ENCODE measurements at places on chromosomes 7 and 10.

- DNase-seq = no peak
These were observed 15.6 kb downstream of the MDH2 start for GRCh38 chr7:76063525-76063924.

DNA sequence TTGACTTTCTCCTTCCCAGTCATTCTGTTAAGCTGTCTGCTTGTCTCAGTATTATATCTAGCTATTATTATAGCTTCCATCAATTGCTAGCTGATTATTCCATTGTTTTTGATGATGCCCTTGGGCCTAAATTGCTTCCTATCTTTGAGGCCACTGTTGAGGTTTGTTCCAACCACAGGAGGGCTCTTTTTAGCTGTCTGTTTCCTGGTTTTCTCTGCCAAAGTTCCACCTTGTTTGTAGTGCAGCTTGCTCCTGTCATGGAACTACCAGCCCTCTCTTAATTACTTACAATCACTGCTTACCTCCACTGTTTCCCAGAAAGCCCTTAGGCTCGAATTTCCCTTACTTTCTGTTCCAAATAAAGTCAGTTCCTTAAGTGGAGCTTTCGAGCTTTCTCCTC lies 118.7 kb upstream of the SEC61G start:
- DNase-seq = no peak

DNA sequence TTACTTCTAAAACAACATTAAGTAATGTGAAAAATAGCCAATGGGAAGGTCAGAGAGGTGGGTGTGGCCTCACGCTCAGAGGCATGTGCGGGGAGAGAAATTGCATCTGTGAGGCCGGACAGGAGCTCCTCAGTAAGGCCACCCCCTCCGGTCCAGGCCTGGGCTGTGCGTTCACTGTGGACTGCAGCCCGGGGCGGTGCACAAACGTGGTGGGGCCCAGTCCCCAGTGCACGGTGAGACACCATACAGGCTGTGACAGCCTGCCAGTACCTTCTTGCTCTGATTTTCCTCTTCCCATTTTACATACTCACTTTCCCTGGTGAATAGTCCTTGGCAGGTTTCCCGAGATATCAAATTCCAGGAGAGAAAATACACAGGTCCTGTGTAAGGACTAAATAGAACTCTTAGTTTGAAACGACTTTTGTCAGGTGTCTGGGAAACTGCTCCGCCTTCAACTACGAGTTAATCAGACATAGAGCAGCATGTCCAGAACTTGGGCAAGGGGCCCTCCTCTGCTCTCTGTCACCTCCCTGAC lies 174.1 kb upstream of the MKI67 start:
- DNase-seq = no peak

DNA sequence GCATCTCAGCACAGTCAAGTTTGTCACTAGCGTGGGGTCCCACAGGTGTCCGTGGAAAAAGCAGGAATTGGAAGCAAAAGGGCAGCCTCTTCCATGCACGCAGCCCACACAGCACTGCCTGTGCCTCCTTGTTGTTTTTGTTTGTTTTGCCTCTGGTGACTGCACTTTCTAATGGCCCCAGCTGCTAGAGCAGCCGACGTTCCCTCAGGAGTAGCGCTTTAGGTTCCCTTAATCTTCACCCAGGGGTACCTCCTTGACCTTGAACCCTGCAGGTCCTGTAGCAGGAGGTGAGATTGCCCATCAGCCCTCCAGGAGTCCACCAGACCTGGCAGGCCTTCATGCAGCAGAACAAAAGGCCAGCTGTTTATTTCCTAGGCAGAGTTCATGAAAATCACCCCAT lies 210.1 kb downstream of the CACNB2 start:
- no peak for DNase-seq

DNA sequence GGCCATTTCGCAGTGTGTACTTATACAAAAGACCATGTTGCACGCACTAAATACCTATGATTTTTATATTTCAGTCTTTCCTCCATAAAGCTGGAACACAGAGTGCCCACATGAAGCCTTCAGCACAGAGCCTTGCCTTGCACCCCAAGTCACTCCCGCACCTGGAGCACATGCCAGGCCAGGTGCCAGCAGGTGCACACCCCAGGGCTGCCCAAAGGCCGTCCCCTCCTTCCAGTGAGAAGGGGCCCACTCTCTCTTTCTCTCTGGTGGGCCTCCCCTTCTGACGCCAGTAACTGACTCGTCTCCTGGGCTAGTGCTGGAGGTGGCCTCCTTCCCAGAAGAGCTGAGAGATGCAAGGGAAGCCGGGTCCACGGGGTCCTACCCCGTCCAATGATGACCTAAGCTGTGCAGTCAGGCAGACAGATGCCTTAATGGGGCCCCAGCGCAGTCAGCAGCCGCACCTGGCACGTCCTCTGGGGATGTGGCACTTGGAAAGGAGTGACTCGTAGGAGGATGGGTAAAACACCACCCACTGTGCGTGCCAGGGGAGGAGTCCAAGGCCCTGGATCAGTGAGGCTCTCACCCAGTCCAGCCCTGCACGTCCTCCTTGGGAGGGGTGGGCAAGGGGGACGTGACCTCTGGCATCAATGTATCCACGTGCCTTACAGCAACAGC lies 17.7 kb upstream of the SHH start:
- DNase-seq = peak; percentile 43

GRCh38 chr7:110775046-110775445 lies 315.9 kb upstream of the LRRN3 start:
- no peak for DNase-seq

DNA sequence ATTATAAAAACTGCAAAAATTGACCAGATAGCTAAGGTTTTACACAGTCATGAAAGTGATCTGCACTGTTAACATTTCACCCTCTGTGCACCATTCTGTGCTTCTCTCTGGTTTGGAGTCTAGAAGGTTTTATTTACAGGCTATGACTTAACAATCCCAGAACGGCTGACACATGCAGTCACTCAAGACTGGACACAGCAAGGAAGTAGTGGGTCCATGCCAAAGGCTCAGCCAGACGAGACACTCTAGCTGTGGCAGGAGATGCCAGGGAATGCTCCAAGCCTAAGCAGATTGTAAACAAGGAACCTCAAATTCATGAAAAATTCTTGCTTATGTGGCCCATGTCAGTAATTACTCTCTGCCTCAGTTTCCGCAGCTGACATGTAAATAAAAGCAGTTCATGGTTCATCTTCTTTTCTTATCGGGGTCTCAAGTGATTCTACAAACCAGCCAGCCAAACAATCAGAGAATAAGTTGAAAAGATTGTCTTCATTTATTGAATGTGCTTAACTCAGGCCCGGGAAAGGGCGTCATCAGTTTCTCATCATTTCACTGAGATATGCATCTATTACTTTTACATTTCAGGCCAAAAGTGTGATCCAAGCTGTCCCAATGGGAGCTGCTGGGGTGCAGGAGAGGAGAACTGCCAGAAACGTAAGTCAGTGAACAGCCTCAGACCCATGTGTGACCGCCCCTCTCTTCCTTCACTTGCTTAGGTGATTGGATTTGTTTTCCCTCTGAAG lies 132.1 kb downstream of the EGFR start:
- DNase-seq = no peak

DNA sequence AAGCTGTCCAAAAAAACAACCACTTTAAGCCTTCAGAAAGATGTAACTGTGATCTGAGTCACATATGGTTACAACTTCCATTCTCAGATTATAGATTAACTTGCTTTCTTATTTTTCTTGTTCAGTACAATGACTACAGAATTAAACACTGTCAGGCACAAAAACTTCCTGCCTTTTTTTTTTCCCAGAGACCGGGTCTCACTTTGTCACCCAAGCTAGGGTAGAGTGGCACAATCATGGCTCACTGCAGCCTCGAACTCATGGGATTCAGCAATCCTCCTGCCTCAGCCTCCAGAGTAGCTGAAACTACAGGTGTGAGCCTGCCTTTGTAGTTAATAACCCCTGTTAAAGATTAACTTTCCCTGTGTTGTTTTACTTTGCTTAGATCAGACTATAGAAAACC lies 163.2 kb downstream of the AVL9 start:
- no peak for DNase-seq

DNA sequence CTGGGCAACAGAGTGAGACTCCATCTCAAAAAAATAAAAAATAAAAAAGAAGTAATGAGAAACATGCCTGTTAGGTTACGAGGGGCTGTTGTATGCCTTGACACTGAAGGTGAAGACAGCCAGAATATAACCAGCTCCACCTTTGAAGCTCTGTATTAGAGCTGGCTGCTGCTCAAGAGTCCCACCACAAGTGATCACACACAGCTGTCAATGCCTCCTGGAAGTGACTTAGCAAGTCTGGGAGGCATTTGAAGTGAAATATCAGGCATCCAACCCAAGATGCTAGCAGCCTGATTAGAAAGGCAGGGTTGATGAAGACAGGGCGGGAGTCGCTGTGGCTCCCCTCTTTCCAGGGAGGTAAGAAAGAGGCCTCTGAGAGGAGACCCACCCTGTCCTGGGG lies 34.1 kb upstream of the INPP5F start:
- DNase-seq = no peak

DNA sequence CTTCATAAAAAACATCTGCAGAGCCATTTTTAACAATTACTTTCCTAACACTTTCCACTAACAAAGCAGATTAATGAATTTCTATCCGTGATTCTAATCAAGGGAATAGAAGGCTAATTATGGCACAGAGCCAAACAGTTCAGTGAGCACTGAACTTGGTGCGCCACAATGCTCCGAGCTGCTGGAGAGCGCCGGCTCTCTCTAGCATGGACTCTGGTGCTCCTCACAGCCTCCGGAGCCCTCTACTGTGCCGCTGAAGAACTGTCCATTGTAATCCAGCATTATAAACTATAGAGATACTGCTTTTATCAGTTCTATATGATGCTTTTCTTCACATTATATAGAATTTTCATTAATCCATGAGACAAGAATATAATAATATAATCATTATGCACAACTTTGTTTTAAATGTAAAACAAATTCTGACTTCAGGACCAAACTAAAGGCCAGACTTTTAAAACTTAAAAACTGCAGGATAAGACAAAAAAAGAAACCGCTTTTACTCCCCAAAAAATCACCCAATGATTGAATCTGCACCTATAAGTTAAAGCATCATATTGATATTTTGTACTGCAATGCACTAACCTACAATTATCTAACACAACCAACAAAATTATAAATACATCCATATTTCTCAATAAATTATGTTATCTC lies 123.6 kb downstream of the RNF32 start:
- peak; percentile 59 for DNase-seq

DNA sequence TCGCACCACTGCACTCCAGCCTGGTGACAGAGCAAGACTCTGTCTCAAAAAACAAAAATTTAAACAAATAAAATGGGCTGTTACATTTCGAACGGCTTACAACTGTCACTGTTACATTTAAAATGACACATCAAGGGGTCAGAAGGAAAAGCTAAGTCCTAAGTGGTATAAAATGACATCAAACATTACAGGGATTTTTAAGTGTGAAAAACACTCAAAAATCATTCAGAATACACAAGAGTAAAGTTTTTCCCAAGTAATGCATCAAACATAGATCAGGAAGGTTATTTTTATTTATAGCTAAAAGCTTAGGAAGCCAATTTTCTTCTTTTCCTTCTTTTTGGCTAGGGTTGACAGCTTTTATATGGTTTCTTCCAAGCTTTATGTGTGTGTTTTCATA lies 39.0 kb downstream of the CCDC3 start:
- no peak for DNase-seq

DNA sequence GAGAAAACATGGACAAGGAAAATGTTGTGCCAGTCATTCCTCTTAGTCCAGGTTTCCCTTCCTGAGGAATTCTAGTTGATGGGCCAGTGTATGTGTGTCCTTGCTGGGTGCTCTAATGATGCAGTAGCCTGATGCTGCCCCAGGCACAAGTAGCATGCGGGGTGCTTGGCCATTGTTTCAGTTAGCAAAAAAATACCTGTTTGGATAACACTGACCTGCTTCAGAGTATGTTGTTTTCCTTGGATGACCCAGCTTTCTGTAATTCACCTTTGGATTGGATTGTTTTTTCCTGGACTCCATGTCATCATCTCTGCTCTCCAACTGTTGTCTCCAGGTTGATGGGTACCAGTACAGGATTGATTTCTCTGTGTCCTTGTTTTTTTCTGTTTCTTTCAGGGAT lies 169.2 kb downstream of the SND1 start:
- DNase-seq = no peak

- no peak for DNase-seq
These were observed 560 bp downstream of the GBF1 start for GRCh38 chr10:102245932-102246251.

DNA sequence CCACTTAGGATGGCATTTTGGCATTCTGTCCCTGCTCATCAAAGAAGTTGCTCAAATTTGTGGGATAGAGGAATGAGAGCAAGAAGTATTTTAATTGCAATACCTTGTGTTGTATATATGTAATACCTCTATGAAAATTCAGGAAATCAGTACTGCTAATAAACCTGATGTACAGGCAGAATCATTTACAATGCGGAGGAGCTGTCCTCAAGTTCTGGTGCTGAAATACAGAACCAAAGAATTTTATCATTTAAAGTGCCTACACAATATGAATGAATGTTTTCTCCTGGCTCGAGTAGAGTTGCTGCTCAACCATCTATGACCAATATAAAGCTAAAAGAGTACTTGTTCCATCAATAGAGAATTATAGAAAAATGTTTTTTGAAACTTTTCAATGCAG lies 305.8 kb downstream of the PLXNA4 start:
- no peak for DNase-seq

DNA sequence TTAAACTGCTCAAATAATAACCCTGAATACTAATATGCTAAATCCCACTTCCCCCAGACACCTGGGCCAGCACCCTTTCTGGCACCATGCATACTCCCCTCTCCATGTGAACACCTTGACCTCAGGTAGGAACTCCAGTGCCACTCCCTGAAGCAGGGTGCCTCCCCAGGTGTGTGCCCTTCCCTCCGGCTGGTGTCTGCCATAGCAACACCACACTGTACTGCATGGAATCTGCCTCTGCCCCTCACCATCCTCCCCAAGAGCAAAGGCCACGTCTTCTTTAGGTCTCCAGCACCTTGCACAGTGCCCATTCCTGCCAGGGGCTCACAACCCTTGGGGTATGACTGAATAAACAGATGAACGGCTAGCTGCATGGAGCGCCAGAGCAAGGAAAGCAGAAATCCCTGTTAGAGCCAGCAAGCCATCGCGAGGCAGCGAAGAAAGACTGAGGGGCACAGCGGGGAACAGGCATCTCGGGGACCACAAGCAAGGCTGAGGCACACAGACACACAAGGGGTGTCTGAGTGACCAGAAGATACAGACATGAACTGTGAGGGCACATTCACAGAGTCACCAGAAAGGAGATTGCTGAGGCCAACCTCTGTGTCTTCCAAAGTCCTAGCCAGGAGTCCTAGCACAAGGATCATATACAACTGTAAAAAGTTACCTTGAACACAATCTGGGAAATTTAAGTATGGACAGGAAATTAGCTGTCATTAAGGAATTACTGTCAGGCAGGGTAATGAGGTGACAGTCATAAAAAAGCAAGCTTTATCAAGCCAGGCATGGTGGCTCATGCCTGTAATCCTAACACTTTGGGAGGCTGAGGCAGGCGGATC lies 25.7 kb downstream of the COBL start:
- no peak for DNase-seq

- no peak for DNase-seq
These were observed 256.9 kb downstream of the MDFIC start for GRCh38 chr7:115178835-115179234.

GRCh38 chr7:1113548-1113885 lies 25.6 kb downstream of the GPER1 start:
- peak; percentile 43 for DNase-seq

GRCh38 chr7:122988333-122988732 lies 7.2 kb downstream of the TAS2R16 start:
- DNase-seq = no peak
